Liver (tissue), 10 donors: ENCODE measurements at places on chromosomes 6 and 20. TPM values are rescaled to one million over a fixed set of nuclear protein-coding genes. Genes with fewer than 3 reads are reported as not detected.

GRCh38 chr6:116366740-116367275 is 3.9 kb upstream of the DSE start:
- no peak overlapping the region for H3K27ac ChIP-seq
- H3K4me3 ChIP-seq = no peak overlapping the region
- no peak for DNase-seq
- H3K36me3 ChIP-seq = no peaks in the 10 kb centered on the region

- no peaks in the 10 kb centered on the region for H3K4me1 ChIP-seq
- no peaks in the 10 kb centered on the region for H3K36me3 ChIP-seq
- DNase-seq = no peak
- H3K4me3 ChIP-seq = no peak overlapping the region
- no peak overlapping the region for H3K27ac ChIP-seq
- H3K27me3 ChIP-seq = no peaks in the 10 kb centered on the region
These were observed 119.1 kb upstream of the CD93 start for GRCh38 chr20:23205211-23205610.

- DNase-seq = no peak
- H3K36me3 ChIP-seq = peaks cover 2% of the 10 kb centered on the region
- no peak overlapping the region for H3K27ac ChIP-seq
- no peak overlapping the region for H3K4me3 ChIP-seq
These were observed 109.1 kb downstream of the SASH1 start for GRCh38 chr6:148451690-148452089.

DNA sequence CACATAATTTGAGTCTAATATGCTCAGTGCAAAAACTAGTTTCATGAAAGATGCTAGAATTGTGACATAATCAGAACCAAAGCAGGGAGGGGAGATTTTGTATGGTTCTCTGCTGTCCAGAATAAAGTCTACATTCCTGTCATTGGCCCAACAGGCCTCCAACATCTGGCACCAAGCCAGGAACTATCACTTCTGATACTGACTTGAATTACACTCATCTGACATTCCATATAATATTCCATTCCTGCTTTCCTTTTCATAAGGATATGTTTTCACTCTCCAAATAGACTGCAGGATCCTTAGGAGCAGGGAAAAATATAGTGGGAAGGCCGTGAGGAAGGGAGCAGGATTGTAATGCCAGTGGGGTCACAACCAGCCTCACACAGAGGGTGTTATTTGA is 84.6 kb upstream of the BTN3A2 start:
- H3K4me3 ChIP-seq = no peak overlapping the region
- H3K27ac ChIP-seq = no peak overlapping the region
- no peaks in the 10 kb centered on the region for H3K27me3 ChIP-seq

DNA sequence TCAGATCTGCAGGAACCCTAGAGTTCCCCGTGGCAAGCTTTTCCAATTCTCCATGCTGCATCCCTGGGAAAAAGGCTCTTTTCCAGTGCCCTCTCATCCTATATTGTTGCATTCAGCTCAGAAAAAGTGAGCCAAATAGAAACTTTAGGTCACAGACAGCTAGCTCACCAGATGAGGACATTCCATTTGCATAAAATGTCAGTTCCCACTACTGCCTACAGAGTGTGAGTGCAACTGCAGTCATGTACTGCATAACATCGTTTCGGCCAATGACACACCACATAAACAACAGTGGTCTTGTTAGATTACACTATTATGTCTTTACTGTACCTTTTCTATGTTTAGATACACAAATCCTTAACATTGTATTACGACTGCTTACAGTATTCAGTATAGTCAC is 8.6 kb downstream of the HS3ST5 start:
- no peak overlapping the region for H3K4me3 ChIP-seq
- no peaks in the 10 kb centered on the region for H3K36me3 ChIP-seq
- H3K4me1 ChIP-seq = no peaks in the 10 kb centered on the region
- H3K27ac ChIP-seq = no peak overlapping the region

DNA sequence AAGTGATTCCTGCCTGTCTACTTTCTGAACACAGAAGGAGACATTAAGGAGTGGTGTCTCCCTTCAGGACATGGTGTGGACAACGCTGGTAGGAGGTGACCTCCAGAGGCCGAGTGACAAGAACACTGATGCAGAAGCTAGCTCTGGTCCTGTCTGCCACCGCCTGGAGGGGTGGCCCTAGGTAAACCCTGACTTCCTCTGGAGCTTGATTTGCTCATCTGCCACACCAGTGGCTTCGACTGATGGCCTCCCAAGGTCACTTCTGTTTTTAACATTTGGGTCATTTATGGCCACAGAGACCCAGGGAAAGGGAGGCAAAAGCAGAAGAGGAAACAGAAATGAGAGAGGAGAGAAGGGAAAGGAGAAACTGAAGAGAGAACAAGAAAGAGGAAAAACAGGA is 49.4 kb upstream of the SLC22A23 start:
- H3K36me3 ChIP-seq = no peaks in the 10 kb centered on the region
- H3K4me1 ChIP-seq = no peaks in the 10 kb centered on the region
- no peak for DNase-seq

GRCh38 chr20:53582251-53582570 is 11.4 kb downstream of the ZNF217 start:
- peak overlapping the region; percentile 54 for H3K27ac ChIP-seq
- peaks cover 38% of the 10 kb centered on the region for H3K4me1 ChIP-seq
- no peak for DNase-seq

The SCRT2 gene
- polyA plus RNA-seq = not detected

The NR2E1 gene
- not detected for polyA plus RNA-seq

GRCh38 chr6:136502786-136503185 is 47.4 kb downstream of the MAP7 start:
- H3K27me3 ChIP-seq = no peaks in the 10 kb centered on the region
- no peaks in the 10 kb centered on the region for H3K36me3 ChIP-seq
- no peaks in the 10 kb centered on the region for H3K4me1 ChIP-seq

DNA sequence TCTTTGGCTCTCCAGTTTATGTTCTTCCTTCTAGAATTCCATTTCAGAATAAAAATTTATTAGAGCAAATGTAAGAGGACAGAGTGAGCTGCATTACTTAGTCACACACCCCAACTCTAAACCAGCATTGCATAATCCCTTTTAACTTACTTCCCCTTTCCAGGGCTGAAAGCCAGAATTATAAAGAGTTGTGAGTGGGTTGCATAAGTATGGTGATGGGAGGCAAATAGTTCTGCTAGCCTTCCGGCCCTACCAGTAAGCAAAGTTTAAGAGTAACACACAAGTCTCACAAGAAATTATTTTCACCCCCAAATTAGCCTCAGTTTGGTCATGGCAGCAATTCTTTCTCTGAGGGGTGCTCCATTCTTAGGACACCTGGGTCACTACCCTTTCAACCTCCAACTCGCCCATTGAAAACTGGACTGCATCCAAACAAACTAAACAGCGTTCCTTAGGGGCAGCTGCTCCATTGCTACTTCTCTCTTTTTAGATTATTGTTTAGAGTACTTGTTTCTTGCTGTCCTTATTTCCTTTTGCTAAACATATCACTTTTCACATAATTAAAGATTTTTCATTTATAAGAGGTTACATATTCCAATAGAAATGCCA is 1.6 kb downstream of the KIAA0408 start:
- H3K36me3 ChIP-seq = no peaks in the 10 kb centered on the region
- H3K4me1 ChIP-seq = peaks cover 9% of the 10 kb centered on the region
- no peak overlapping the region for H3K27ac ChIP-seq

DNA sequence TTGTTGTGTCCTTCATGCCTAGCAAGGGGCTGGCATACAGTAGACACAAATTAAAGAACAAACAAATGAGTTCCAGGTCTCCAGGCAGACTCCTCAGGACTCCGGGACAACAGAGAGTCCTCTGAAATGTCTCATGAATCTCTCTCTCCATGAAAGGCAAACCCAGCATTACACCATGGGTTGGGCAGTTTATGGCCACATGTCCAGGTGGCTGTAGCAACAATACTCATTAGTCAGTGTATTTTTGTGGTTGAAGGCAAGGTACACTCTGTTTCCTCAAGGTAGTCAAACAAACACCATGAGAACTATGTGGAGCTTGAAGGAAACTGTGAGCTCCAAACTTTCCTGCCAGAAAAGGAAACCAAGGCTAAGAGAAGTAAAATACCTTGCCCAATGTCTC is 62.2 kb downstream of the KCNB1 start:
- no peaks in the 10 kb centered on the region for H3K36me3 ChIP-seq
- peaks cover 9% of the 10 kb centered on the region for H3K4me1 ChIP-seq
- DNase-seq = no peak
- no peak overlapping the region for H3K27ac ChIP-seq

DNA sequence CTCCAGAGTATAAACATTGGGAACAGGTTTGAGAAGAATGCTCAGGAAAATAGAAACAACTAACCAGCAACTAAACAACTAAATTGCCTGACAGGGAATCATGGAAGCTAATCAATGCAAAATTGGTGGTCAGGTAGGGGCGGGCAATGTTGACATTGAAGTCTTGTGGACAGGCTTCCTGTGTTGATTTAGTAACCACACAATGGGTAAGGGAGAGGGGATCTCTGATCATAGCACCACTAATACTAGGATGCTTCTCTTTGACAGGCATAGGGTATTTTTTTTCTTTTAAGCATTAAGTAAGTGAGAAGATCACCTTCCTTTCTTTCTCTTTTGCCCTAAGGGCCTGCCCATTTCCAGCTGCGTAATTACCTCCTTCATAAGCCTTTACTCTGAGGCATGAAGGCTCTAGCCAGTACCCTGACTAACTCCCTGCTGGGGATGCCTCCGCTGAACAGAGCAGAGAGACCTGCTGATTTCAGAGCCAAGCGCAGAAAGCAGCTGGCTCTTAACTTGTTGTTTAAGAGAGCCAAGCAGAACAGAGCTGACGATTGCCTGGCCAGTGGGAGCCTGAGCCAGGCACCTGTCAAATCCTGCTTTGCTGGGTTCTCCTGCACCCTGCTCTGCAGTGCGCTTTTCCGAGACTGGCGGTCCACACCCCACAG is 118.7 kb downstream of the BMP2 start:
- no peaks in the 10 kb centered on the region for H3K4me1 ChIP-seq
- H3K4me3 ChIP-seq = no peak overlapping the region
- H3K27me3 ChIP-seq = no peaks in the 10 kb centered on the region
- H3K27ac ChIP-seq = no peak overlapping the region
- DNase-seq = no peak

DNA sequence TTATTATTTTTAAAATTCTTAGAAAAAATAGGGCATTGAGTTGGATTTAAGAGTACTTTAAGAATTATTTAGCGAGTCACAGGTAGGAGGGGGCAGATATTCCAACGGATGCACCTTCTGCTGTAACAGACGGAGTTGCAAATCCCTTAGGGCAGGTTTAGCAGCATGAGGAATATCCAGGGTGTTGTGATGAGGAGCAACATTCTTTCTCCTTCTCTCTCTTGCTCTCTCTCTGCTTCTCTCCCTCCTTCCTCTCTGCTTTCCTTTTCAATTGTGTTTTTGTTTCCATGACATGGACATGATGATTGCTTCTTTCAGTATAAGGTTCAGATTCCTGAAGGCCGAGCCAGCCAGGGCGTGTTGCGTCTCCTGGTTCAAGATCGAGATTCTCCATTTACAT is 28.9 kb downstream of the CDH26 start:
- H3K4me3 ChIP-seq = no peak overlapping the region
- no peaks in the 10 kb centered on the region for H3K36me3 ChIP-seq

GRCh38 chr20:45323731-45324130 is 15.6 kb upstream of the MATN4 start:
- peaks cover 32% of the 10 kb centered on the region for H3K36me3 ChIP-seq
- no peaks in the 10 kb centered on the region for H3K4me1 ChIP-seq
- no peak for DNase-seq
- H3K4me3 ChIP-seq = no peak overlapping the region
- no peak overlapping the region for H3K27ac ChIP-seq

DNA sequence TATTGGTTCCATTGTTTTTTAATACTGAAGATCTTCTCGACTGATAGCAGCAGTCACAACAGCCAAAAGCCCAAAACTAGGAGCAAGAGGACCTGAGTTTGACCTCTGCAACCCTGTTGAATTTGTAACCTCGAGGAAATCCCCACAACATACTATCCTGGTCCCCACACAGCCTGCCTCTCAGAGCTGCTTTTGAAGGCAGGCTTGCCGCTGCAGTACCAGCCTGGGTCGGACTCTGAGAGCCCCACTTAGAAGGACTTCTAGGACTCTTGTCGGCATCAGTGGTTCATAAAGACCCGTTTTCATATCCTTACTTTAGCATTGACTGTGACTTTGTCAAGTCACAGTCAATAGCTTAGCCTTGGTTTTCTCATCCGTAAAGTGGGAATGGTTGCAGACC is 49.3 kb downstream of the EBF4 start:
- DNase-seq = no peak
- H3K27me3 ChIP-seq = no peaks in the 10 kb centered on the region
- H3K27ac ChIP-seq = no peak overlapping the region
- no peaks in the 10 kb centered on the region for H3K4me1 ChIP-seq
- H3K36me3 ChIP-seq = no peaks in the 10 kb centered on the region

DNA sequence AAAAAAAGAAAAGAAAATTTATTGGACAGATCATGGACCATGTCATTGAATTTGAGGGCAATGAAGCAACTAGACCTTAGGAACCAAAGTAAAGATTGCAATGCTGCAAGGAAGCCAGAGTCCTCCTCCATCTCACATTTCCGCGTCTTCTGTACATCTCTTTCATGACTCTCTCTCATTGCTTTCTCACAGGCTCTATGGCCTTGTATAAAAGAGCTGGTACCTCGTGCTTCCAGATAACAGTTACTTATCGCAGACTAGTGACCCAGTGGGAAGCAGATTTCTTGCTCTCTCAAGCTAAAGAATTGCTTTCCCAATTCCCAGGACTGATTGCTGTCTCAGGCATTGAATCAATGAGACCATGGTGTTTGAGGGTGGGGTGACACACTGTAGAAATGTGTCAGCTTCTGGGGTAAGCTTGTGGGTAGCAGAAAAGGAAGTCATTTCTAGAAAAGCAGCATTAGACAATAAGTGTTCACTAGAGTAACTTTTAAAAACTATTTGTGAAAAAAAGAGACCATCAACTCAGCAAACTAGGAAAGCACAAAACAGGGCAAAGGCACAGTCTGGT is 635.3 kb downstream of the UTRN start:
- no peak for DNase-seq
- no peak overlapping the region for H3K4me3 ChIP-seq
- H3K27ac ChIP-seq = peak overlapping the region; percentile 92
- H3K27me3 ChIP-seq = no peaks in the 10 kb centered on the region

DNA sequence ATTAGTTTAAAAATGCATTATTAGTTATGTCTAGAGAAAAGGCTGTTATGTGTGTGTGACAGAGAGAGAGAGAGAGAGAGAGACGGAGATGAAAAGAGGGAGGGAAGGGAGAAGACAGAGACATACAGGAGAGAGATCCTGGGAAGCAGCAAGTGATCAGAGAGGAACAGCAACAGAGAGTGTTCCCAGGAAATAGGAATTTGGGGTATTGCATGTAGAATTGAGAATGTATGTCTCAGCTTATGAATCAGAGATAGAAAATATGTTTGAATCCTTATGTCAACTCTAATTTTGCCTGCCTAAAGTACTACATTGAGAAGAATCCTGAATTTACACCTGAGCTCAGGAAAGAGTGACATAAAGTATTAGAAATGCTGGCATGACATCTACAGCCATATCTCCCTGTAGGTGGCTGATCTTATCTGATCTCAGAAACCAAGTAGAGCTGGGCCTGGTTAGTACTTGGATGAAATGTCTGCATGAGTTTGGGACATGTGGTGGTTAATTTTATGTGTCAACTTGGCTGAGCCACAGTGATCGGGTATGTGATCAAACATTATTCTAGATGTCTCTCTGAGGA is 130.6 kb downstream of the TENT5A start:
- no peaks in the 10 kb centered on the region for H3K27me3 ChIP-seq
- H3K27ac ChIP-seq = no peak overlapping the region
- no peaks in the 10 kb centered on the region for H3K4me1 ChIP-seq
- no peaks in the 10 kb centered on the region for H3K36me3 ChIP-seq
- DNase-seq = no peak
